Stimulated activated CD8-positive, alpha-beta memory T cell treated with anti-CD3 and anti-CD28 coated beads, Interleukin-2, amount 100 ng/mL, for 1 hour (primary cell): ENCODE measurements at places on chromosomes 2 and 18.

- no peak for DNase-seq
Measured at GRCh38 chr18:77119851-77120491, 12.6 kb downstream of the MBP start.

- DNase-seq: no peak
Measured at GRCh38 chr2:65528241-65528574, 95.8 kb upstream of the SPRED2 start.

- no peak for DNase-seq
Measured at GRCh38 chr2:73105511-73105971, 7.2 kb downstream of the RAB11FIP5 start.

DNA sequence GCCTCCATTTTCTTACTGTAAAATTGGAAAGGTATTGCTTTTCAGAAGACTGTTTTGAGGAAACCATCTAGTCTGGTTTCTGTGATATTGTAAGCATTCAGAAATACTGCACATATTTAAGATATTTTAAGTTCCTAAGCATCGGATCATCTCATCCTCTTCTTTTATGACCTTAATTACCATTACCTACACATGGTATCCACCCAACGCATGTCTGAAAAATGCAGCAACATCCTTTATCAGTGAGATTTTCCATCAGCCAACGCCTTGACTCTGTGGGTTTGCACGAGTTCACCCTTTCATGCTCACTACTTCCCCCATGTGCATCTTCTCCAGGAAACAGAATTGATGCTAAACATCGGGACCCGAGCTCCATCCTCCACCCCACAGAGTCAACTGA lies 84.3 kb downstream of the COL4A4 start:
- no peak for DNase-seq

- no peak for DNase-seq
Measured at GRCh38 chr2:1688859-1689258, 55.5 kb downstream of the PXDN start.

GRCh38 chr2:149028377-149028776 lies 10.1 kb upstream of the LYPD6B start:
- no peak for DNase-seq

DNA sequence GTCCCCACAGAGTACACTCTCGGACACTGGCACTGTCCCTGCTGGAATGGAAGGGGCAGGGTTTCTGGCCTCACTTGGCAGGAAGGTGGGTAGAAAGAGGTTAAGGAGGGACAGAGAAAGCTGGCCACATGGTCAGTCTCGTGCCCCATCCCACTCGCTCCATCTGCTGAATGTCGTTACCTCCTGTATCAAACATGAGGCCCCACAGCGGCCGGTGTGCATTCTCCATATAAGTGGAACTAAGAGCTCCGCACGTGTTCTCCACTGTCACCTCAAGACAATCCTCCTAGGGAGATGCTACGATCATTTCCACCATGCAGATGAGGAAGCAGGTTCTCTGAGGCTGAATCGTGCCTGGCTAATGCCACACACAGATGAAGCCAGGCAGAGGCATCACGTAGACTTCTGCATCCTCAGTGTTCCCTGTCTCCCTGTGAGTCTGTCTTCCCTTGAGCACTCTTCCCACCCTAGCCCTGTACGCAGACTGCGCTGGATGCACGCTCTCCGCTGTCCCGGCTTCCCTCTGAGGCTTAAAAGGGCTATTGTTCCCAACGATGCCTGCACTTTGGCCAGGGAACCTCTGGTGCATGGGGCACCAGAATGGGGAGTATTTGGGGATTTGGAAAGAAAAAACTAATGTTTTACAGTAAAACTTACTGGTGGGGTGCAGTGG lies 35.1 kb downstream of the MAL start:
- DNase-seq: no peak

DNA sequence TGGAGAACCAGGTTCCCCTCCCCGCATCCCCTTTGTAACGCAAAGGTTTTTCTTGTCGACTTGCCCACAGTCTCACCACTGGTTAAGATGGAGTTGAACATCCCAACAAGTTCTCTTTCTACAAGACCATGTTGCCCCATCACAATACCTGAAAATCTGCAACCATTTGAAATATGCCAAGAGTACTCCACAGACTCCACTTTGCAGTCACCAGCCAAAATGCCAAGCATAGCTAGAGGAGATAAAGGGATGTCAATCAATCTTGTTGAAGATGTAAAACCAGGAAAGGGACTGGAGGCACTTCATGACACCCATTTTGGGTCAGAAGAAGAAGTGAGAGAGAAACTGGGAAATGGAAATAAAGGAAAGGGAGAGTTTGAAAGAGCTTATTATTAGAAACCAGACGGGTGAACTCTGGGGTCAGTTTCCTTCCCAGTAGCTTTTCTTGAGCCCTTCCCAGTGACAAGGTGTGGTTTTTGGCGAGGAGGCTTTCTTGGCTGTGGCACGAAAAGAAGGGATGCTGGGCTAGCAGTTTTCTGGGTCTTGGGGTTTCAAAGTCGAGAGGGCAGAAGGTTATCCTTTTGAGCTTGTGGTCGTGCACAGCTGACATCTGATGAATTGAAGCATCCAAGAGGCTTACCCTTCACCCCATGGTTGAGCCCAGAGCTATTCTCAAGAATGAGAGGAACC lies 79.3 kb downstream of the ACAA2 start:
- DNase-seq: no peak

GRCh38 chr2:165793161-165793778 lies 777 bp downstream of the GALNT3 start:
- no peak for DNase-seq

GRCh38 chr2:101340141-101340551 lies 31.6 kb upstream of the RNF149 start:
- no peak for DNase-seq

DNA sequence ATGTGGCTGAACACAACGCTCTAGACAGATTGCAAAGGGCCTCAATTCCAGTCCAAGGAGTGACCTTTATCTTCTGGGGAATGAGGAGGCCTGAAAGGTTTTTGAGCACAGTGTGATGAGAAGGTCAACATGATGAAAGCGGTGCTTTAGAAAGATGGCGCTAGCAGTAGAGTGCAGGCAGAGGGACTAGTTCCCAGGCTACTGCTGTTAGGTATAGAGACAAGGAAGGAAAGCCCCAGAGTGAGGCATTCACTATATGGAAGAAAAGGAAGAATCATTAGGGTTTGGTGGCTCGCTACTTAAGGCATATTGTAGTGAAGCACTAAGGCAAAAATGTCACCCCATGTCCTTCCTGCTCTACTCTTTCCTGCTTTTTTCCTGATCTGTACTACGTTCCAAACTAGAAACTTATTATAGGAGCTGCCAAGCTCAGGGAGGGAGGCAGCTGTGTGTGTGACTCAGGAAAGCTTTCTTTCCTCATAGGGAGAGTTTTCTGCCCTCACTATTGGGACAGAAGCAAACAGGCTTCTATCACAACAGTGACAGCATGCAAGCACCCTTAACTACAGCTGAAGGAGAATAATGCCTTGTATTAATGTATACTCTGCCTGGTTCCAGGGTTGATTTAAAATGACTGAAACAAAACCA lies 160.8 kb upstream of the CAVIN2 start:
- DNase-seq: no peak

GRCh38 chr2:235413064-235413463 lies 80.8 kb upstream of the AGAP1 start:
- DNase-seq: no peak

- no peak for DNase-seq
Measured at GRCh38 chr18:23012249-23012648, 79.1 kb downstream of the RBBP8 start.

- no peak for DNase-seq
Measured at GRCh38 chr2:218883491-218884490, 3.1 kb downstream of the WNT10A start.

GRCh38 chr2:50952596-50952995 lies 79.3 kb downstream of the NRXN1 start:
- no peak for DNase-seq

DNA sequence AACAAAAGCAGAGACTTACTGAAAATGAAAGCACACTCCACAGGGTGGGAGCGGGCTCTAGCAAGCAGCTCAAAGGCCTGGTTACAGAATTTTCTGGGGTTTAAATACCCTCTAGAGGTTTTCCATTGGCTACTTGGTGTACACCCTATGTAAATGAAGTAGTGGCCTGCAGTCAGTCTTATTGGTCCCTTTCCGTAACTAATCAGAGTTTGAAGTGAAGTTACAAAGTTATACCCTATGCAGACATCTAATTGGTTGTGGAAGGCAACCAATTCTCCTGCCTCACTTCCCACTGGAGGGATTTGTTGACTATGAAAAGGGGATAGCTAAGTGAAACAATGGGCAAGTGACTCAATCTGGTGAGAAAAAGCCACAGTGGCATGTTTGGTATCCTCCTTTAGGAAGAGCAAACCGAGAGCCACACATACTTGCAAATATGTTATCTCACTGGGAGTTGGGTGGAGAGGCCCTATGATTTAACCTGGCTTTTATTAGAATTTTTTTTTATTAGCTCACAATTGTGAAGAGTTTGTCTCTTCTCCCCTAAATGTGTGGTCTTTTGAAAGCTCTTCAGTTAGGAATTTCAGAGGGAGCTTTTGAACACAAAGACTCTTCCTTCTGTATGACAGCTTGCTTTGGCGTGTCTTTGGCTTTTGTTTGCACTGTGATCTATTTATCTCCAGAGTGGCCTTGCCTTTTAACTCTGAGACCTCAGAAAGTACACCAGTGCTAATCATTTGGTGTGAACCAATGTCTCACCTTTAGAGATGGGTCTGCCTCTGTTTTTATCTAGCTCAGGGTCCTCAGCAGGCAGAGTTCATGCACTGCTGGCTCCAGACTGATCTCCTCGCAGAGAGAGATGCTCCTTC lies 69.6 kb downstream of the MAP4K4 start:
- DNase-seq: no peak

DNA sequence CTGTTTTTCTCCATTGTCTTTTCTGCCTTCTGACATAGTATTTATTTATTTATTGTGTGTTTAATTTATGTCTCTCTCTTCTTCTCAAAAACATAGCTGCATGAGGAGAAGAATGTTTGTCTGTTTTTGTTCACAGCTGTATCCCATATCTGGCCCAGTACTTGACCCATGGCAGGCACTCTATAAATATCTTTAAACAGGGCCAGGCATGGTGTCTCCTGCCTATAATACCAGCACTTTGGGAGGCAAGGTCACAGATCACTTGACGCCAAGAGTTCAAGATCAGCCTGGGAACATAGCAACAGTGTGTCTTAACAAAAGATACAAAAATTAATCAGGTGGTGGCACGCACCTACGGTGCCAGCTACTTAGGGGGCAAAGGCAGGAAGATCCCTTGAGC lies 361.3 kb upstream of the KLHL29 start:
- no peak for DNase-seq

DNA sequence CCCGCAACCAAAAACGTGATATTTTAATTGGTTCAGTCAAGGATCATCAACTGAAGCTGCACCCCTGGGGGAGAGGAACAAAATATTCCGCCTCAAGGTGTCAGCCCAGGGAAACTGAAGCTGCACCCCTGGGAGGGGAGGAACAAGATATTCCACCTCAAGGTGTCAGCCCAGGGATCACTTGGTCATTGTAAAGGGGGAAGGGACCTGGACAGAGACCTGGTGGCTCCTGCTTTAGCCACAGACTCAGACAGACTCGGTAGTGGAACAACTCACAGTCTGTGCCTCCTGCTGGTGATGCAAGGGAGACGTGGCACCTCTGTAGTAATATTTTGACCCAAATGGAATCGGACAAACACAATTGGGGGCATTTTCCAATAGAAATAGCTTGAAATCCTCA lies 75.1 kb downstream of the GBX2 start:
- no peak for DNase-seq

GRCh38 chr2:46493241-46493970 lies 14.0 kb downstream of the TMEM247 start:
- DNase-seq: no peak

GRCh38 chr2:120734930-120735651 lies 577 bp upstream of the GLI2 start:
- DNase-seq: no peak

GRCh38 chr2:68907920-68908253 lies 36.7 kb upstream of the BMP10 start:
- no peak for DNase-seq

DNA sequence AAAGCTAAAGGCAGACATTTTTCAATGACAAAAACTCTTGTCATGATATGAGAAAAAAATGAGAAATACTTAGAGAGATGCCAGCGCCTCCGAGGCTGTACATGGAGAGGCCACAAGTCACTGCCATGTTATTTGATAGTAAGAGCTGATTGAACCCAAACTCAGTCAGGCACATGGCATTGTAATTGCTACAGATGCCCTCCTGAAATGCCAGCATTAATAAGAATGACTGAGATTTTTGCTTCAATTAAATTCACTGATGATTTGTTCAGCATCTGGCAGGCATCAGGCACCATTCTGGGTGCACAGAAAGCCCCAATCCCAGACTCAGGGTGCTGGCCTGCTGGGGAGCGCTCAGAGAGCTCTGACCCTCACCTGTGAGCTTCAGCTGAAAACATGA lies 129.0 kb upstream of the PXDN start:
- no peak for DNase-seq

DNA sequence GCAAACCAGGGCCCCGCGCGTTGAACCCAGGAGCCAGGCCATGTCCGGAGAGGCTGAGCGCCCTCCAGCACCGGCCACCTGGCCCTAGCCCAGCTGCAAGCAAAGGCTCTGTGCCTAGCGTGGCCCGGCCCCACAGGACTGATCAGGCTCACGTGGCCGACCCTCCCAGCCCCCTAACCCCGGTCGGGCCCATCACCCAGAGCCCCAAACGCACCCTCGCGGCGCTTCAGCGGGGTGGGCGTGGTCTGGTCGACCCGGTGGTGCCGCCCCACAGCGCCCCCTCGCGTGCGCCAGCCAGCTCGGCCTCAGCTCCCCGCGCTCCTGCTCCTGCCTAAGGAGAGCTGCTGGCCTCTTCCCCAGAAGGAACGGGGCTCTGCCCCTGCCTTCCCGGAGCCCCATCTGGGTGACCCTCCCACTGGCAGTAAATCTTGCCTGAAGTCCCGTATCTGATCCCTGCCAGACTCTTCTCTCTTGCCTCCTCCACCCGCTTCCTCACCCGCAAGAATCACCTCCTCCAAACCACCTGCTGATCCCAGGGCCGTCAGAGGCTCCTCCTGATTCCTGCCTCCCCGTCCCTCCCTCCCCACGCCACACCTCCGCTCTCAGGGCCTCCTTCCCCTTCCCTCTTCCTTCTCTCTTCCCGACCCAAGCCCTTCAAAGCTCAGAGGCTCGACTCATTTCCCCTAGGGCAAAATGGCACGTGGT lies 12.3 kb upstream of the TEX51 start:
- DNase-seq: peak; percentile 2

GRCh38 chr2:45818591-45818990 lies 167.1 kb downstream of the PRKCE start:
- no peak for DNase-seq
